ENCODE measurements at places on chromosomes 7 and 10. TPM values are rescaled to one million over a fixed set of nuclear protein-coding genes. Genes with fewer than 3 reads are reported as not detected.

Gene GARS1
- total RNA-seq = 370 TPM

Gene TAS2R4
- 1.1 TPM for total RNA-seq

Gene SAP25
- not detected for total RNA-seq

Gene HABP2
- total RNA-seq = not detected

Gene CRTAC1
- not detected for total RNA-seq

Gene HOXA2
- total RNA-seq = under 0.01 TPM

Gene IQUB
- 0.50 TPM for total RNA-seq

Gene PPP1R3C
- 45.8 TPM for total RNA-seq

Gene LEP
- 0.12 TPM for total RNA-seq

Gene EIF5AL1
- 1.3 TPM for total RNA-seq

Gene RGS10
- total RNA-seq = 67.0 TPM

All from uterine smooth muscle cell (primary cell).